Adrenal gland (tissue), 19 donors: ENCODE measurements at places on chromosomes 3 and 15.
A peak's percentile ranks its signal among the peaks of the same experiment; 100 is the strongest.

GRCh38 chr3:8423307-8423706 is 78.3 kb upstream of the LMCD1 start:
- no peak for DNase-seq

GRCh38 chr15:58314593-58315216 is 117.1 kb upstream of the LIPC start:
- DNase-seq, result no peak

DNA sequence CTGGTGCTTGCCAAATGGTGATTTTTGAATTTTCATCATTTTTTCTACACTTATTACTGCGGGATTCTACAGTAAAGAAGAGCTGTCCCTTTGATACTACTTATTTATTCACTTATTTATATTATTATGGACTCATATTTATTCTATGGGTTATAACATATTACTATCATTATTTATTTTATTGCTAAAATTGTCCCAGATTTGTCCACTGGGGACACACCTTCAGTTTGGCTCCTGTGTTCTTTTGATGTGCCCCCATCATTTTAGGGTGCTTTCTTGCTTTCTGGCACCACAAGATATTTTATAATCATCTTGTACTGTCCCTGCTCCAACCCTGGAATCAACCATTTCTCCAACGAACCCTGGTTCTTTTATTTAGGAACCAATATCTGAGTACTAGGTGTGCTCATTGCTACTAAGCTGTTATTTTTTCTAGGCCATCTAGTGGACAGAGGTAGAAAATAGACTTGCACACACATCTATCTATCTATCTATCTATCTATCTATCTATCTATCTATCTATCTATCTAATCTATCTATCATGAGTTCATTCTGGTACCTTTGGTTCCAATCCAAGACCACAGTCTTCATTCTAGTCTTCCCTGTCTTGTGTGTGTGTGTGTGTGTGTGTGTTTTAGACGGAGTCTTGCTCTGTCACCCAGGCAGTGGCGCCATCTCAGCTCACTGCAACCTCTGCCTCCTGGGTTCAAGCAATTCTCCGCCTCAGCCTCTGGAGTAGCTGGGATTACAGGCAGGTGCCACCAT is 16.0 kb downstream of the SLC22A14 start:
- DNase-seq, result no peak

GRCh38 chr15:89851673-89852341 is 37.2 kb upstream of the ANPEP start:
- no peak for DNase-seq

DNA sequence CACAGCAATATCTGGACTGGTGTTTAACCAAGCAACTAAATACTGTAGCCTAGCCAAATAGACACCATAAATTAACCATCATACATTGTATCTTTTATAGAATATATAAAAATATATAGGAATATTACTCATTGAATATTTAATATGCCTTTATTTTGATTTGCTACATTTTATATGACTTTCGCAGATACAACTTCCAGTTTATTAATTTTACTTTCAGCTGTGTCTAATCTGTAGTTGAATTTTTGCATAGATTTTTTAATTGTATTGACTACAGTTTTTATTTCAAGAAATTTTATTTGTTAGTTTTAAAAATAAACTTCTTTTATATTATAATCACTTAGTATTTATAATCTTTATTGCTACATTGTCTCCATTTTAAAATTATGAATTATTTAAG is 299.7 kb downstream of the LSAMP start:
- no peak for DNase-seq

- no peak for DNase-seq
Observed at GRCh38 chr3:152038490-152038889, 165.0 kb downstream of the SUCNR1 start.

DNA sequence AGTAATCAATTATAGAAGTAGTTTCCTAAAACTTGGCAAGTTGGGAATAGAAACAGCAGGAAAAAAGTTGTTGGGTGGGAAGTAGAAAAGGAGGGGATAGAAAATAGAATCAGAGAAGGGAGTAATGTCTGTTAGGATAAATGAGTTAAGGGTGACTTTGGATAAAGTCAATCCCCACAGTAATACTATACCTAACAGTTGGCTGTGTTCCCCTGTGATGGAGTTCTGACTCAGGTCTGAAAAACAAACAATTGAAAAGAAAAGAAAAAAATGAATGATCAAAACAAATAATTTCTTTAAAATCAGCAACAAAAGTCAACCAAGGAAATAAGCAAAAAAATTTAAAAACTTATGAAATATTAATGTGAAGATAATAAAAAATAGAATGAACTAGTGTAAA is 50.3 kb downstream of the EMC4 start:
- no peak for DNase-seq

- no peak for DNase-seq
Observed at GRCh38 chr3:48276911-48277641, 36.2 kb downstream of the ZNF589 start.

DNA sequence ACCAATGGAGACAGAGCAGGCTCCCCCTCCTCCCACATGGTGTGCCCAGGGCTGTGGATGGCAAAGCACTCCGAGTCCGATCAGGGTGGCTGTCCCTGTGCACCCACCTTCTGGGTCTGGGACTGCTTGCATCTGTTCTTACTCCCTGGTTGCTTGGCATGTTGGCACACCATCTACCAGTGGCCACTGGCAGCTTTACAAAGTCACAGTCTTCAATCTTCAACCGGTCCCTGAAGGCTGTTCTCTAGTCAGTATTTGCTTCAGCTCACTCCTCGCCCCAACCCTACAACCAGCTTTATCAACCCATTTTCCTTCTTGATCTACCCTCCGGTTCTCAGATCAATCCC is 14.8 kb downstream of the HOMER2 start:
- DNase-seq, result no peak

DNA sequence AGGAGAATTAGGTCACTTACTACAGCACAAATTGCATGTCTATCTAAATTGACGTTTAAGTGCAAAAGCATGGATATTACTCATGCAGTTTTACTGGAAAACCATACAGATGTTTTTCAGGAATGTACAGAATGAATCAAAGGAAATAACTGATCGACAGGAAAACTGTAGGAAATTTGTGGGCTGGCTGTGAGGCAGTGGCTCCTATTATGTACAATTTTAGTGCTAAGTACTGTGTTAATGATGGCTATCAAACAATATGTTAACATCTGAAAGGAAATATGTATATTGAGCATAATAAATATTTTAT is 6.9 kb downstream of the NUDT16 start:
- DNase-seq, result no peak

- DNase-seq, result no peak
Observed at GRCh38 chr3:171334465-171334811, 125.8 kb downstream of the TNIK start.

- peak; percentile 54 for DNase-seq
Observed at GRCh38 chr3:16888785-16889607, 4.2 kb downstream of the PLCL2 start.

DNA sequence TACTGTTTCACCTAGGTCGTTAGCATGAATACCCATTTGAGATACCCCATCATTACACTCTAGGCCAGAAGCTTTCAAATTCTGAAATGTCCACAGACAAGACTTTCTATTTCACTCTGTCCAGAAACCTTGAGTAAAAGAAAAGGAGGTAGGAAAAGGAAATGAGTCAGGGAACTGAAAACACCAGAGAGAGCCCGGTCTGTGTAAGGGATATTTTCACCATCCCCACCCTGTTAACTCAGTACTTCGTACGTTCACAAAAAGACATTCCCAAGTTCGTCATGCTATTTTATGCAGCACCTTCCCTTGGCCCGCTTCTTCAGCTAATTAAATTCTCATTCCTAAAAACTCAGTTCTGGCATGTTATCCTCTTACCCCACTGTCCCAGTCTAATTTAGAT is 89.4 kb upstream of the SOX2 start:
- DNase-seq, result no peak

GRCh38 chr15:51982013-51982769 is 10.6 kb upstream of the LEO1 start:
- peak; percentile 52 for DNase-seq

- DNase-seq, result no peak
Observed at GRCh38 chr15:34729056-34729455, 25.7 kb downstream of the GJD2 start.

DNA sequence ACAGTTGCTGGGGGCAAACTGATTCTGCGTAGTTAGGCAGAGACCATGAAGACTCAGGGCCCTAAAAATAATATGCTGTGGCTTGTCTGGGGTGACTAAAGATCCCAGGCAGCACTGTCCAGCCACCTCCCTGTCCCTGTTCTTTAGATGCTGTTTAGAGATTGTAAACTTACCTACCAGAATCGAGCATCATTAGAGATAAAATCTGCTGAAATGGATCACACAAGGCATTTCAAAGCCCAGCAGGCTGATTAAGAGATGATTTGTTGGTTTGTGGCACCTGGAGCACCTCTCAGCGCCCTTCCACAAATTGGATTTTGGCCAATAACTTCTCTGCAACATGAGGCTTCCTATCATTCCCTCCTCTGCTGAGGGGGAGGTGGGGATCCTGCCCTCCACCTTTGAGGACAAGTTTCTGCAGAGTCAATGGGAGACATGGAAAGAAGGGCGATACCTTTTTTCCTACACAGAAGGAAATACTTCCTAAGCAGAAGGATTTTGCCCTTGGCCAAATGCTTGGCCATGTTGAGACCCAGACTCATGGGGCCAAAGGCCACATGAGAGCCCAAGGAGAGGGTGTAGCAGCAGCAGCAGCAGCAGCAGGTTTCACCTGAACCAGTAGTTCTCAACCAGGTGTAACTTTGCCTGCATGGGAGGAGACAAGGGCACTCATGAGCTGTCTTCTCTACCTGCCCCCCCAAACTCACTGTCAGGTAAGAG is 37.5 kb downstream of the SEMA5B start:
- DNase-seq, result no peak

DNA sequence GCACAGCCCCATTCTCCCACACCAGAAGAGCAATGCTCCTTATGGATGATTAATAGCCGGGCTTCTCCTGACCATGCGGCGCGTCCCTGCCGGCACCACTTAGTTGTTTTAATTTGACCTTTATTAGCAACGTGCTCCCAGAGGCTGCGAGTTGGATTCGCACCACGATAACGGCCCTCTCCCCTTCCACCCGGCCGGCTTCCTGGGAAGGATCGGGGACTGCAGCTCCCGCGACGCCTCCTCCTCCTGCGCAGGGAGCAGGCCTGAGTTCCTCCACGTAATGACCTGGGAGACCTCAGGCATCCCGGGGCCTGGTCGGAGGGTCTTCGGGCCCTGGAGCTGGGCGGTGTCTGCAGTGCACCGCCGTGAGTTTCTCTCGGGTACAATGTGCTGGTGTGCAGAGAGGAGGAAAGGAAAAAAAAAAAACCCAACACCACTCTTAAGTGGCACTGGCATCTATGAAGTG is 243.3 kb upstream of the TOPAZ1 start:
- DNase-seq, result no peak

DNA sequence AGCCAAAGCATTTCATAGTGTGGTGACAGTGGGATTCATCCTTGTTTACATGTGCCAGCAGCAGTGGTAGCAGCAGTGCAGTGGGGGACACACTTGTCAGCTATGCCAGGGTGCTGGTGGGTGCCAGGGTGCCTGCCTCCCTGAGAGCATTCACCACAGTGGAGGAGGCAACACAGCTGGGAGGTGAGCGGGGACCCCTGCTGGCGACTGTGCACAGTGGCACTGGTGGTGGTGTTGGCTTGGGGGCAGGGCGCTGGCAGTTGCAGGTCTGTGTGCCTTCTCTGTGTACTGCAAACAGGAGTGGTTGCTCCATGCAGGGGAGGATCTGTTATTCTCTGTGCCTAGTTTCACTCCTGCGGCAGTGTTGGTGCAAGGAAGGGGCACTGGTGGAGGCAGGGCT is 41.2 kb downstream of the CEP63 start:
- DNase-seq, result no peak

DNA sequence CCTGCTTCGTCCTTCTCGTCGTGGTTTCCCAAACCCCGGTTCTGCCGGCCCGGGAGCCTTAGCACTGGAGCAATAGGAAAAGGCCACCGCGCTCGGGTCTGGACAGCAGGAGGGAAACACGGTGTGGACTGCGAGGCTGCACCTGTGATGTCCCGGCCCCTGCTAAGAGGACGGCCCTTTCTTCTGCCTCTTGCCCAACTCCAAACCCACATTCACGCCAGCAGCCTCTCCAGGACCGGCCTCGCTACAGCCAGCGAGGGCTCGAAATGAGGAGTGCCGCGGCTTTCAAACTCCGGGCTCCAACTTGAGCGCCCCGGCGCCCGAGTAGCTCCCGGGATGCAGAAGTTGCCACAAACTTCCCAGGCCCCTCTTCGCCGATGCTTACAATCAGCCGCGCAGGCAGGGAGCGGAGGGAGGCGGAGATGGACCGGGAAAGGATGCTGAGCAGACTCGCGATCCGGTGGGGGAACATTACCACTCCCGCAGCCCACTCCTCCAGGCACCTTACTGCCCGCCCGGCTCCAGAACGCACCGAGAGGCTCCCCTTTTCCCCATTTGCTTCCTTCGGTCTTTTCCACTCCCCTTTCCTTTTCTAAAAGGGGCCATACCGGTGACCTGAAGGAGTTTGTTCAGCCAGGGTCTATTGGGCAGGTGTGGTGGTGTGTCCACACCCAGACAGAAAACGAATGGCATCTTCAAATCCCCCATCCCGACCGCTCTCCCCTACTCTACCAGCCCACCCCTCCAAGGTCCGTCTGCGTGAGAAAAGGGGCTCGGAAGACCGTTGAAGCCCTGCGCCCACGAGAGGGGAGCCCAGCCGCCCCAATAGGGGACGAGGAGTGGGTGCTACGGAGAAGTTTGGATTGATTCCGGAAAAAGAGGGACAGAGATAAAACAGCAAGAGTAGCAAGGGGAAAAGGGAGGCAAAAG is 18.8 kb upstream of the SATB1 start:
- peak; percentile 9 for DNase-seq

DNA sequence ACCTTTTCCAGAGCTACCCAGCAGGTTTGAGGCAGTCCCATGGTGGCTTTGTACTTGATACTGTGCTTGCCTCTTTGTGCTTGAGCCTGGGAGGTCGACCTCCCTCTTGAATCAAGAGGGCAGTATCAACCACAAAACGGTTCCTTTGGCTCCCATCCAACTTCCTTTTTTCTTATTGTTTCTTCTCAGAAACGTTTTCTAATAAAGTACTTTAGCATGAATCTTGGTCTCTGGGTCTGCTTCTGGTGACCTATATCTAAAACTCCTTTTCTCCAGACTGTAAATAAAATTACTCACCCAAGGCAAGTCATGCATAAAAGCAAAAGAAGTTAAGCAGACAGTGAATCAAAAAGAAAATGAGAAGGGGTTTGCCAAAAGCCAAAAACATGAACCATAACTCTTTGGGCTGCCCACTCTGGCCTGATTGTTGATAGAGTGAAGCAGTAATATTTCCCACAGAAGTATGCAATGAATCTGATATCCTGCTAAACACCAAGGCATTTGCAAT is 112.2 kb upstream of the SLC4A7 start:
- no peak for DNase-seq
